ENCODE measurements at places on chromosomes 12 and 14.
A peak's percentile ranks its signal among the peaks of the same experiment; 100 is the strongest.

- no peak for DNase-seq
Observed at GRCh38 chr14:74062809-74063150, 21.5 kb downstream of the ALDH6A1 start.

- DNase-seq = no peak
Observed at GRCh38 chr12:131921866-131922769, 7.0 kb upstream of the PUS1 start.

- DNase-seq = no peak
Observed at GRCh38 chr14:23605931-23606585, 27.5 kb upstream of the JPH4 start.

DNA sequence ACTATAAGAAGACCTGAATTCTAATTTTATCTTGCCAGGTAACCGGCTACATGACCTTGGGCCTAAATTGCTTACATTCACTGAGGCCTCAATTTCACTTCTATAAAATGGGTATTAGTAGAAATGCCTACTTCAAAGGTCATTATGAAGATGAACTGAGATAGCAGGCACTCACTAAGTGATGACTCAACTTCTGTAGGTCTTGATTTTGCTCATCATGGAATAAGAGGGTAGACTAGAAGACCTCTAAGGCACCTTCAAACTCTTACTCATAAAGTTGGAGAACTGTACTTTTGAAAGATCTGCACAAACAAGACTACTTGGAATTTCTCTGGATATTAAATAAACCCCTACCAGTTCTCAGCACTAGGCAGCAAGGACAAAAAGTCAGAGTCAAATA lies 39.3 kb upstream of the FRMD6 start:
- DNase-seq = no peak

DNA sequence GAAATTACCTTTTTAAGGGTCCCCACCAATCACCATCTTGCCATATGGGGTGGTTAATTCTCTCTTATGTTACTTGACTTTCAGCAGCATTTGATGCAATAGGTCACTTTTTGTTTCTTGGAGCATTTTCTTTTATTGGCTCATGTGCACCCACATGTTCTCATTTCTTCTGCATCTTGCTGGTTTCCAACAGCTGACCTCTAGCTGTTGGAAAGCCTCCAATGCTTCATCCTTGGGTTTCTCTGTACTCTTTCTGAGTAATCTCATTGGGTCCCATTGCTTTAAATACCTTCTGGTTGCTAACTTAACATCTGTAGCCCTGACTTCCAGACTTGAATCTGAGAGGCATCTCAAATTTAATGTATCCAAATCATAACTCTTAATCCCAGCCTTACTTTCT lies 116.8 kb downstream of the CRADD start:
- peak; percentile 87 for DNase-seq
